ENCODE measurements at places on chromosomes 6 and 20.

GRCh38 chr6:4658486-4658885, 117.7 kb upstream of the CDYL start:
- no peak for DNase-seq

- DNase-seq, result peak; percentile 50
Measured at GRCh38 chr6:160005861-160006540, 37.1 kb downstream of the IGF2R start.

- no peak for DNase-seq
Measured at GRCh38 chr20:22346716-22347115, 237.7 kb downstream of the FOXA2 start.

GRCh38 chr6:10084111-10084986, 330.5 kb downstream of the TFAP2A start:
- no peak for DNase-seq

DNA sequence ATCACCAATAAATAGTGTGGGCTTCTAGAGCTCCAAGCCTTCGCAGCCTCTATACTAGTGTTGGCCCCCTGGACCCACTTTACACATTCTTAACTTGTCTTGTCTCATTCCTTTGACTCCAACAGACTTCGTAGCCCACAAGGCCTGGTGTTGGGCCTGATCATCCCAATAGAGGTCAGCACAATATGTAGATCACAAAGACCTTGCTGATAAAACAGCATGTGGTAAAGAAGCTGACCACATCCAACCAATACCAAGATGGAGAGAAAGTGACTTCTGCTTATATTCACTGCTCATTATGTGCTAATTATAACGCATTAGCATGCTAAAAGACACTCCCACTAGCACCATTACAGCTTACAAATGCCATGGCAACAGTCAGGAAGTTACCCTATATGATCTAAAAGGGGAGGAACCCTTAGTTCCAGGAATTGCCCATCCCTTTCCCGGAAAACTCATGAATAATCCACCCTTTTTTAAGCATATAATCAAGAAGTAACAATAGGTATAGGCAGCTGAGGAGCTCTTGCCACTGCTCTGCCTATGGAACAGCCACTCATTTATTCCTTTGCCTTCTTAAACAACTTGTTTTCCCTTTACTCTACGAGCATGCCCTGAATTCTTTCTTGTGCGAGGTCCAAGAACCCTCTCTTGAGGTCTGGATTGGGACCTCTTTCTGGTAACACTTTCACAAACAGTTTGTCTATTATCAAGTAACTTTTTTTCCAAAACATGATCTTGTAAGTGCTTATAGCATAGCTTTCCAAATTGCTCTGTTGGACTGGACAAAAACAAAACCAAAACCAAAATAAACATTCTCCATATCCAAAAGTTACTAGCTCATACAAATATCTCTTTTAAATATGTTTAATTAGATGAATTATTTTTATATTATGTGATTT, 54.6 kb upstream of the ECHDC1 start:
- DNase-seq, result no peak

GRCh38 chr20:1894951-1895673, at the start of gene SIRPA:
Gene SIRPA, plus strand, starts transcription at chr20:1895407. Its CDS starts 41 bp downstream, at chr20:1895448.
- DNase-seq, result peak; percentile 75

- no peak for DNase-seq
Measured at GRCh38 chr6:113184736-113185135, 672.4 kb upstream of the MARCKS start.
